Substantia nigra (tissue), 51 donors: ENCODE measurements at places on chromosomes 16 and 17.

- DNase-seq = no peak
Observed at GRCh38 chr17:2028737-2029136, 1.2 kb upstream of the DPH1 start.

DNA sequence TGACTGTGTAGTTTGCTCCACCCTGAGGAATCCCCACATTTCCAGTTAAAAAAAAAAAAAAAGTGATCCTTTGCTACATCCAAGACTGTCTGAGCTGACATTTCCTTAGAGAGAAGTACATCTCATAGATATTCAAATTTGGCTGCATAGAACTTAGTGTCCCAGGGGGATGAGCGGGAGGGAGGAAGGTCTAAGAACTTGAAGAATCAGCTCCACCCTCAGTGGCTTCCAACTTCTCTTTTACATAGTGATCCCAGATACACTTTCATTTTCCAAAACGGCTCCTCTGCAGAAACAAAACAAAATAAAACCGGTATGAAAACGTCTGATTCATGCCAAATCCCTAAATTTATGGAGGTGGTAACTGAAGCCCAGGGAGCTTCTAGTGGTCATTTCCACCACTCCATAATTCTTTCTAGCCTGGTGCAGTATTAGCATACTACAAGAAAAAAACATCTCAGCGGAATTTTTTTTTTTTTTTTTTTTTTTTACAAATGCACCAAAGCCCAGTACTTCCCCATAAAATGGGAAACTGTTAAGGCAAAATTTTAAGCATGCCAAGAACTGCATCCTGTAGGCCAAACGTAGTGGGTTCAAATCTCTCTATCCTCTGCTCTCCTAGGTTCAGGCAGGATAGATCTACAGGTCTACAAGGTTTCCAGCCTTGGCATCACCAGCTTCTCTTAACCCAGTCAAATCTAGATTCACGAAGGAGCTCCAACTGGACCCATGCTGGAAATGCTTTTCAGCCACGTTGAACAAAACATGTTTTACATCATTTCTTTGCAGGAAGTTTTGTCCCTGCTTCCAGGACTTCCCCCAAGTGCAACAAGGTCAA is 29.3 kb downstream of the MAF start:
- DNase-seq = no peak

GRCh38 chr17:34769049-34769448 is 189.7 kb downstream of the TMEM132E start:
- DNase-seq = no peak

DNA sequence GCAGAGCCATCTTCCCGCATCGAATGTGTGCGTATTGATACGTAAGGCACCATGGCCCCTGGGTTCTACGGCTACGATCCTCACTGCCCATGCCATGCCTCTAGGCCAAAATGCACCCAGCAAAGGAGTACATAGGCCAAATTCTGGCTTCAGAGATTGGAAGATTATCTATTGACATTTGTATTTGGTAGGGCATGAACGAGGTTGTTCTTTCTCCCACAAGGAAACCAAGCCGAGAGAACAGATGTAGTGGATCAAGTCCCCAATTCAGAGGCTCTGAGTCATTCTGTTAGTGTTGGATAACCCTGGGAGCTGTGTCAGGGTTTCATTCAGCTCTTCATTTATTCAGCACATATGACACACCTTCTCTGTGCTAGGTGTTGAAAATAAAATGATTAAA is 36.5 kb downstream of the HOXB1 start:
- no peak for DNase-seq

DNA sequence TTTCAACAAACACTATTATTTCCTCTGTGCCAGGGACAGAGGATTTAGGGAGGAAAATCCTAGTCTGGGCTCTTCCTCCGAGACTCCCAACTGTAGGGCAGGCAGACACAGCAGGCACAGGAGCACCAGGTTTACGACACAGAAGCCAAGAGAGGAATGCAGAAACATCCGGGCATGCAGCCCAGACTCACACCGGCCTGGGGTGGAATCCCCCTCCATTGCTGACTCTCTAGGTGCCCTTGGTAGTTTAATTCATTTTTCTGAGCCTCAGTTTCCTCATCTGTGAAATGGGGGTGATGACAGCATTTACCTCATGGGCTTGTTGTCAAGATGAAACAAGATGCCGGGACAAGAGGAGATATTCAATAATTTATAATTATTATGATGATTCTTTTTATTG is 14.9 kb downstream of the CA4 start:
- DNase-seq = no peak

GRCh38 chr17:48640858-48641180 is 14.7 kb upstream of the HOXB9 start:
- DNase-seq = no peak

DNA sequence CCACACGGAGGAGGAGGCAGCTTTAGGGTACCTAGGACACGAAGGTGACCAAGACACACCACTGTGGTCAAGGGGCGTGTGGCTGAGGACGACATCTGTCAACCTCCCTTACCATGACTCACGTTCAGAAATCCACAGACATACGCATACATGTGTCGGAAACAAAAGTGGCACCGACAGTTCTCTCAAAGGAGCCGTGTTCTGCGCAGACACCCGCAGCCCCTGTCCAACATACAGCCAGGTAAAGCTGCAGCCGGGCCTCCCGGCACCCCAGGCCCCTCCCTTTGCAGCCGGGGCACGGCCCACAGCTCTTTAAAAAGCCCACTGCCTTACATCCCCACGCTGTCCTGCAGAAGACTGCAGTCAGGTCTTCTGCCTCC is 40.5 kb upstream of the KLHDC4 start:
- no peak for DNase-seq

DNA sequence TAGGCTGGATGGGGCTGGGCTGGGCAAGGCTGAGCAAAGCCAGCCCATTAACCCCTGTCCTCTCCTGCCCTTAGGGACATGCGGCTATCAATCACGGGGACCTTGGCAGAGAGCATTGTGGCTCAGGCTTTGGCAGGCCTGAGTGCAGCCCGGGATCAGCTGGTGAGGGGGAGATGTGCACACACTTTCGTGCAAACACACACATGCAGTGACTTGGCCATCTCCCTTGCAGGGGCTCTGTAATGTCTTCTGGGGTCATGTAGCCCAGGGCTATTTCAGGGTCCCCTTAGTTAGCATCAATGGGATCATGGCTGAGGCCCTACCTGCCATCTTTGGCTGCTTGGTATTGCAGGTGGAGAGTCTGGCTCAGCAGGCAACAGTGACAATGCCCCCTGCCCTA is 6.9 kb downstream of the CARMIL2 start:
- no peak for DNase-seq

GRCh38 chr16:61590577-61590976 is 445.7 kb downstream of the CDH8 start:
- no peak for DNase-seq

- no peak for DNase-seq
Observed at GRCh38 chr16:81698310-81698641, 80.8 kb upstream of the PLCG2 start.

GRCh38 chr17:10314329-10314728 is 58.5 kb downstream of the MYH13 start:
- DNase-seq = no peak

DNA sequence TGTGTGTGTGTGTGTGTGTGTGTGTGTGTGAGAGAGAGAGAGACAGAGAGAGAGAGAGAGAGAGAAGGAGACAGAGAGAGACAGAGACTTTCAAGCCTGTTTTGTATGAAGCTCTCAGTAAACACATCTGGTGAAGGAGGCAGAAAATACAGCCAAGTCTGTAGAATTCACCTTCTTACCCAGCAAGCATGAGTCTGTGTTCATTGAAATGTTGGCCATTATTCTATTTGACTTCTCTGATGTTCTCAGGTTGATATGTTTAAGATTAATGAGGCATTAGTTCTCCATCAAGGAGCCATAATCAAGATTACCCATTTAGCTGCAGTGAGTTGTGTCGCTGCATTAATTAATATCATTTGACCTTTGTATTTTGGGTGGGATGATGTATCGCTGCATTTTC is 895.8 kb upstream of the EEF2KMT start:
- no peak for DNase-seq

- DNase-seq = no peak
Observed at GRCh38 chr17:67376415-67376736, 705 bp upstream of the PITPNC1 start.

DNA sequence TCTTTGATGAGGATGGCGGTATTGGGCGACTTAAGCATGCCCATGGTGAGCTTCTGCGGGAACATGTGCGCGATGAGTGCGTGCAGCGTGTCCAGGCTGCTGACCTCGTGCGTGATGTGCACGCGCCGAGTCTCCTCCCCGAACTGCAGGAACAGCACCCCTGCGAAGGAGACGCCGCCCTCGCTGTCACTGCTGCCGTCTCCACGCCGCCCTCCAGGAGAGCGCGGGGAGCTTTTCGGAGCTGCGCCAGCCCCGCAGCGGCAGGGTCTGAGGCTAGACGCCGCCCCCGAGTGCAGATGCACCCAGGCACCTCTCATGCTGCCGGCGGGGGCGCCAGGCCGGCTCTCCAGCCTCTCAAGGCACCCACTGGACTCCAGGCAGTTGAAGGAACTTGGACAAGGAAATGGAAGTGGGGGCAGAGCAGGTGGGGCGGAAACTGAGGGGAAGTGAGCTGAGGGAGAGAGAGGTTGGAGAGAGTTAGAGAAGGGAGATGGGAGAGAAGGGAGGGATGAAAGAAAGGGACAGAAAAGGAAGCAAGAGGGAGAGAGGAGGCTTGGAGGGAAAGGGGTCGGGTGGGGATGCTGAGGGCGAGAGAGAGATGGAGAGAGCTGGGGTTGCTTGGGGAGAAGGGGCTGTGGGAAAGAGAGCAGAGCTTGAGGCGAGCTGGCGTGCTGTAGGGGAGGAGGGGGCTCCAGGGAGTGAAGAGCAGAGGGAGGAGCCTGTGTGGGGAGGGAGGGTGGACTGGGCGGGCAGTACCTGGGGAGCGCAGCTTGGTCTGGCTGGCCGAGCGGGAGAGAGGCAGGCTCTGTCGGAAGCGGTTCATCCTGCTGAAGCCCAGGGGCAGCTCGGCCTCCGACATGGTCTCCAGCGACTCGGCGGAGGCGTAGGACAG is 42.1 kb downstream of the SRCIN1 start:
- DNase-seq = no peak

DNA sequence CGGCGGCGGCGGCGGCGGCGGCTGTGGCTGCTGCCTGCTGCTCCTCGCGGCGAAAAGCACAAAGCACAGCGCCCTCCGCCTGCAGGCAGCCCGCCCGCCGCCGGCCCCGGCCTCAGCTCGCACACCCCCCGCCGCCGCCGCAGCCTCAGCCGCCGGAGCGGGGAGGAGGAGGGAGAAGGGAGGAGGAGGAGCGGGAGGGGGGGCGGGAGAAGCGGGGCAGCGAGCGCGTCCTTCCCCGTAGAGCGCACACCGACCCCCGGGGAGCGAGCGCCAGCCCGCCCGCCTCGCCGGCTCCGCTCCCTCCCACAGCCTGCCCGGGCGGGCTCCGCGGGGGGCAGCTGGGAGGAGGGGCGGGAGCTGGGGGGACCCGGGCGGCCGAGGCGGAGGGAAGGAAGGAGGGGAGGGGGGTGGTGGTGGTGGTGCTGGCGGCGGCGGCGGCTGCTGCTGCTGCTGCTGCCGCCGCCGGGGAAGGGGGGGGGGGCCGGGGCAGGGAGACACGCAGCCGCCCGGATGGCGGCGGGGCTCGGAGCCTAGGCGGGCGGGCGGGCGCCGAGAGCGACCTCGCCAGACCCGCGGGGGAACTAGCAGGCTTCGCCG is at the start of gene UBTF:
UBTF (minus strand) TSS at position 60 of the 597 bp plus-strand sequence. CDS start 1,446 bp downstream, outside the sequence.
- peak; percentile 84 for DNase-seq

DNA sequence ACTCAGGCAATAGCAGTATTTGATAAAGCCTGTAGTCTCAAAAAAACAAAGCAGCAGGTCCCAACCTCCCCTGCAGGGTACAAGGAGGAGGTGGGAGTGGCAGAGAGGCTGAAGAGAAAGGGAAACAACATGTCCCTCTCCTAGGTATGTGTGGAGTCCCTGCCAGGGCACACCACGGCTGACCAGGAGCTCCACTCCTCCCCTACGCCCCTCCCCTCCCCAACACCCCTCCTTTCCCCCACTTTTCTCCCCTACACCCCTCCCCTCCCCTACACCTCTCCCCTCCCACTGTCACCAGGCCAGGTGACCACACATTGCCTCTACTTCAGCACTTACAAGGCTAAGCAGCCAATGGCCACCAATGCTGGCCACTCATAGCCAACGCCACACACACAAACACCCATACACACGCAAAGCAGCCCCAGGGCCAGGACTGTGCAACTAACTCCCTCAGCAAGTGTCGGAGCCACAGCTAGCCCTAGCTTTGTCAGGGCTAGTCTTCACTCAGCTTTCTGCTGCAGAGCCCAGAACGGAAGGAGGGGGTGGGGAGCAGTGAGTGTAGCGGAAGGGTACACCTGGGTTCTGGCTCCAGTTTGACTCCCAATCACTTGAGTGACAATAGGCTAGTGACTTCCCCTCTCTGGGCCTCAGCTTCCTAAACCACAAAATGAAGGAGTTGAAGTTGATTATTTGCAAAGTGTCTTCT is 8.2 kb downstream of the CAVIN1 start:
- no peak for DNase-seq

DNA sequence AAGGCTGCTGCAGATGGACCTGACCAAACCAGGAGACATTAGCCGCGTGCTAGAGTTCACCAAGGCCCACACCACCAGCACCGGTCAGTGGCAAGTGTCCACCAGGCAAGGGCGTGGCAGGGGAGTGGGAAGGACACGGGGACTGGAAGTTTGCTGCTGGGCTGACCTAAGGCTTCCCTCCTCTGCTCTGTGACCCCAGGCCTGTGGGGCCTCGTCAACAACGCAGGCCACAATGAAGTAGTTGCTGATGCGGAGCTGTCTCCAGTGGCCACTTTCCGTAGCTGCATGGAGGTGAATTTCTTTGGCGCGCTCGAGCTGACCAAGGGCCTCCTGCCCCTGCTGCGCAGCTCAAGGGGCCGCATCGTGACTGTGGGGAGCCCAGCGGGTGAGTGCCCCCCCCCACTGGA is 4.8 kb downstream of the HSD11B2 start:
- DNase-seq = no peak

- DNase-seq = no peak
Observed at GRCh38 chr17:13346081-13346533, 255.6 kb downstream of the HS3ST3A1 start.

DNA sequence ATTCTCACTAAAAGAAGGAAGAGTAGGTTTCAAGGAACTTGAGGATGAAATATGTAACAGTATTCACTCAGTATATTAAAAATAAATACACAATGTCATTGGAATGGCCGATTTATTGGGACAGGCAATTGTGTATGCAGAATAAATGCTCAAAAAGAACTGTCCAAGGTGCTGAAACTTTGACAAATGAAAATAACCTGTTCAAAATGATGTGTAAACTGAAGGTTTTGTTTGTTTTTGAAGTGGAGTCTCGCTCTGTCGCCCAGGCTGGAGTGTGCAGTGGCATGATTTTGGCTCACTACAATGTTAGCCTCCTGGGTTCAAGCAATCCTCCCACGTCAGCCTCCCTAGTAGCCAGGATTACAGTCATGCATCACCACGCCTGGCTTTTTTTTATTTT is 318.7 kb upstream of the RBFOX1 start:
- no peak for DNase-seq

GRCh38 chr17:58056476-58056875 is 26.7 kb upstream of the DYNLL2 start:
- DNase-seq = no peak
